ENCODE measurements at places on chromosomes 7 and 10.
A peak's percentile ranks its signal among the peaks of the same experiment; 100 is the strongest.

GRCh38 chr10:42973411-42973810 lies 103.5 kb upstream of the RET start:
- no peak for DNase-seq

- no peak for DNase-seq
Observed at GRCh38 chr10:79038841-79039201, 29.9 kb upstream of the ZMIZ1 start.

DNA sequence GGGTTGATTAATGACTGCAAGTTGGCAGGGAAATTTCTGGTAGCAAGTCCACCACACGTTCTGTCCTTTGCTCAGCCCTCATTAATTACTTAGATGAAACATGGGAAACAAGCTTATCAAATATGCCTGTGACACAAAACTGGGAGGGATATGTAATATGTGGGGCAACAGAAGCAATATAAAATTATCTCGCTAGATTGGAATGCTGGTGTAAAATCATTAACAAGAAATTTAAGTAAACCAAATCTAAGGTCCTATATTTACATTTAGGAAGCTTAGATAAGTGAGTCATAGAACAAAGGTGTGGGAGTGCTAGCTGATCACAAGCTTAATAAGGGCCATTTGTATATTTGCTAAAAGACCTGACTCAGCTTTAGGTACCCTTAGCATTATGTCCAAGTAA lies 23.5 kb downstream of the TRPV5 start:
- DNase-seq: no peak

DNA sequence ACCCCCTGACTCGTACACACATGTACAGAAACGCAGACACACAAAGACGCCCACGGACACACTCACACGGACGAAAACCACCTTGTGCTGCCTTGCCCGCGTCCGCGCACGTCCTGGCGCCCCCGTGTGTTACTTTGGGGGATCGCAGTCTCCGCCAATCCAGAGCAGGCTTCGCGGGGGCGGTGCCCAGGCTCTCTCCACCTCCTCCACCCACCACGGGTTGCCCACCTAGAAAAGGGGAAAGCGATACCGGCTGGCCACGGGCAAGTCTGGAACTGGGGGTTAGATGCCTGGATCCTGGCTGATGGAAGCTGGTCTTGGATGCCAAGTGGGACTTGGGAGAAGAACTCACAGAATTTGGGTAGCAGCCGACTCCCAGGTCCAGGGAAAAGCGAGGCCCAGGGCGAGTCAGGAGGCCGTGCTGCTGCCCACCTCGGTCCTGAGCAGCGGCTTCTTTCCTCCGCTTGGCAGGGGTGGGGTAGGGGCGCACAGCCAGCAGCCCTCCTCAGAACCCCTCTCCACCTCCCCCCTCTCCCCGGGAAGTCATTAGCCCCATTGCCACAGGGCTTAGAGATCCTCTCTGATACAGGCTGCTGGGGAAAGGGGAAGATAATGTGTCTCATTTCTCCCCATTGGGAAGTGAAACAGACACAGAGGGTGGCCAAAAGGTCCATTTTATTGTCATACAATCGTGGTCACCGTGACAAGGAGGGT lies 4.6 kb upstream of the VGF start:
- peak; percentile 34 for DNase-seq

DNA sequence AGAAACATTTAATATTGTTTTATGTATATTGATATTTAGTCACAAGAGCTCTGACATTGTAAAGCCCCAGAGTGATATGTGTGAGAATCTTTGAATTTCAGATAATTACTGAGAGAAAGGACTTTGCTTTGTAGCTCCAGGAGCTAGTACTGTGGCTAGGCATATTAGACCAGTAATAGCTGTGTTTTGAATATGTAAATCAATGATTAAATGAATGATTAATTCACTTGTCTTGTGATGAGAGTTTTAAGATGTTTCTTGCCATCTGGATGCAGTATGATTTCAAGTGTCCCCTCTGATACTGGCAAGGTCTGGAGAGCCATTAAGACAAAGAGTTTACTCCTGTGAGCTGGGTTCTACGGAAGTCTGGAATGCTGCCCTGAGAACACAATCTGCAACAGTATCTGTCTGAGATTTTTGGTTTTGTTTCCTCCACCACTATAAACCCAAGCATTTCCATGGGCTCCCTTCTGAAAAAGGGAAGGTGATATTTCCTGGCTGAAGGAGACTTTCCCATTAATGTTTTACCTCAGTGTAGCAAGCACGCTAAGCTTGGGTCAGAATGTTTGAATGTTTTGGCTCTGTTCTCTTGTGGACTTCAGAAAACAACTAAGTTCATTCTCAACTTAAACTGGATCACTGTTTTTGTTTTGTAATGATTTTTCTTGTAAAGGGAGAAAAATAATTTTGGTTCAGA lies 61.3 kb upstream of the BICC1 start:
- DNase-seq: no peak

- DNase-seq: no peak
Observed at GRCh38 chr10:58486821-58487220, 25.9 kb upstream of the BICC1 start.

DNA sequence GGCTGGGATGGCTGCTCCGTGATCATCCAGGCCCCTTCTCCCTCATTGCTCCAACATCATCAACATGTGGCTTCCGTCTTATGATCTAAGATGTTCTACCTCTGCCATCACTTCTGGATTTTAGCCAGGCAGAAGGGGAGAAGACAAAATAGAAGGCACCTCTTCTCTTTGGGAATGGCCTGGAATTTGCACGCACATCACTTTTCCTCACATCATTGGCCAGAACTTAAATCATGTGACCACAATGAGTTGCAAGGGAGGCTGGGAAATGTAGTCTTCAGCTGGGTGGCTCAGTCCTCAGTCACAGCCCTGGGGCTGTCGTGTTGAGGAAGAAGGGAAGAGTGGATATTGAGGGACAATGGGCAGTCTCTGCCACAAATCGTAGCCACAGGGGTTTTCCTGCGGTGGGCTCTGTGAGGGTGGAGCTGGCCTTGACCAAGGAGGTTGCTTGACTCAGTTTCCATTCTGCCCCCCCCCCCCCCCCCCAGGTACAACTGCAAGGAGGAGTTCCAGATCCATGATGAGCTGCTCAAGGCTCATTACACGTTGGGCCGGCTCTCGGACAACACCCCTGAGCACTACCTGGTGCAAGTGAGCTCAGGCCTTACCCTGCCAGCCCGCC lies 50.3 kb downstream of the PALD1 start:
- no peak for DNase-seq

DNA sequence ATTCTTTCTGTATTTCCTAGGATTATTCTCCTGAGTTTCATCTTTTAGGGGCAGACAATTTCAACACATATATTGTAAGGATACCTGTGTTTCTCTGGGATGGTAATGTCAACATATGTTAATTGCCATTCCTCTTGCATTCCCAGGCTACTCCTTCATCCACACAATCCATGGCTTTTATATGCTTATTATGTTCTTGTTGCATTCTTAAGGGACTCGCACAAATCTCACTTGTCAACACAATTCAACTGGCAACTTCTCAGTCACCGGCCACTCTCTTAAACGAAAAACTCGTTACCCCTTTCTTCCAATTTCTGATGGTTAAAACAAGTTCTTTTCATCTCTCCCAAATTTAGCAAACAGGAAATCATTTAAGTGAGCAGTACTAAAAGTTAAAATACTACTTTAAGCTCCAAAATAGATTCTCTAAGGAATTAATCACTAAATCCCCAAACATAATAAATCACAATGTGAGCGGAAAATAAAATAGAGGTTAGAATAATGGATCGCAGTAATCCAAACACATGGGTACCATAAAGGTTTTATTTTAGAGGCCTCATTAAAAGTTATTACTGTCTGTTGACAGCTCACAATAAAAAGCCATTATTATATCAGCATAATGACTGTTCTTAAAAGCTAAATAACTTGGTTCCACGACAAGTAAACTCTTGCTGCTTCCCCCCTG lies 223.2 kb downstream of the ELMO1 start:
- DNase-seq: no peak

GRCh38 chr10:43708262-43708661 lies 59.6 kb upstream of the ZNF32 start:
- no peak for DNase-seq
